T-helper 2 cell (primary cell): ENCODE measurements at places on chromosomes 3 and 15.

GRCh38 chr3:167978071-167978470 lies 117.7 kb downstream of the GOLIM4 start:
- no peak for DNase-seq

DNA sequence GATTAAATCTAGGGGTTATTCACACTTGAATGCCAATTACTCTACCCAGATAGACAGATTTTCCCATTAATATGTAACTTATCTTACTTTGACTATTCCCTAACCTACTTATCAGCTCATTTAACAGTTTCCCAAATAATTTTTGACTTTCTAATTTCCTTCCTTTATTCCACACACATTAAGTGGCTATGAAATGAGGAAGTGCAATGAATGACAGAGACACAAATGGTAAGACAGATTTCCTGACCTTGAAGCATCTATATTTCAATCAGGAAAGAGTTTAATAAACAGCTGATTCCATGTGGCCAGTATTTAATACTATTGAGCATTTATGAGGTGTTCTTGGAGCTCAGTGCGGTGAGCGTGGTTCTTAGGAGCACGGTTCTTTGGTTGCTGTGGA lies 78.8 kb downstream of the SLC7A14 start:
- no peak for DNase-seq

GRCh38 chr3:13253208-13253937 lies 166.7 kb downstream of the NUP210 start:
- no peak for DNase-seq

- DNase-seq = no peak
Measured at GRCh38 chr3:39260957-39261356, 18.9 kb downstream of the CX3CR1 start.

GRCh38 chr3:32109256-32109655 lies 2.8 kb downstream of the GPD1L start:
- DNase-seq = no peak

- no peak for DNase-seq
Measured at GRCh38 chr3:17302774-17303173, 418.0 kb downstream of the PLCL2 start.

- DNase-seq = no peak
Measured at GRCh38 chr15:61621146-61621545, 392.0 kb upstream of the RORA start.

DNA sequence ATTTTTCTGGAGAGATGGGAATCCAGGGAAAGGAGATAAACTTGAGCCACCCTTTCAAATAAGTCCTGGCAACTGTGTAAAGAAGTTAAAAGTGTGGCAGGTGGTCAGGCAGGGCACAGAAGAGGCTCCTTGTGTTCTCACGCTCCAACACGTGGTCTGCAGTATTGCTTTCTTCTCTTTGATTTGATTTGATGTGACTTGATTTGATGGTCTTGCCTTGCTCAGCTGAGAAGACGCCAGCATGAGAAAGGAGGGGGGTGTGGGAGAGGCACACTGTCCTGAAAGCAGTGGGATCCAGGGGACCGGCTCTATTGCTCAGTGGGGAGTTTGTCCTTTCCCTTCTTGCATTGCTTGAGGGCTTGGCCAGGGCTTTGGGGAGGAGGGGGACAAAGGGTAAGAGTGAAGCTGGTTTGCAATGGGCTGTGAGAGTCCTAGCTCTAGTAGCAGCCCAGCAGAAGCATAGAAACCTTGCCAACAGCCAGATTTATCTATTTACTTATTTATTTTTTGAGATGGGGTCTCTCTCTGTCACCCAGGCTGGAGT lies 25.7 kb upstream of the NEO1 start:
- DNase-seq = no peak
